ENCODE measurements at places on chromosomes 3 and 15.

DNA sequence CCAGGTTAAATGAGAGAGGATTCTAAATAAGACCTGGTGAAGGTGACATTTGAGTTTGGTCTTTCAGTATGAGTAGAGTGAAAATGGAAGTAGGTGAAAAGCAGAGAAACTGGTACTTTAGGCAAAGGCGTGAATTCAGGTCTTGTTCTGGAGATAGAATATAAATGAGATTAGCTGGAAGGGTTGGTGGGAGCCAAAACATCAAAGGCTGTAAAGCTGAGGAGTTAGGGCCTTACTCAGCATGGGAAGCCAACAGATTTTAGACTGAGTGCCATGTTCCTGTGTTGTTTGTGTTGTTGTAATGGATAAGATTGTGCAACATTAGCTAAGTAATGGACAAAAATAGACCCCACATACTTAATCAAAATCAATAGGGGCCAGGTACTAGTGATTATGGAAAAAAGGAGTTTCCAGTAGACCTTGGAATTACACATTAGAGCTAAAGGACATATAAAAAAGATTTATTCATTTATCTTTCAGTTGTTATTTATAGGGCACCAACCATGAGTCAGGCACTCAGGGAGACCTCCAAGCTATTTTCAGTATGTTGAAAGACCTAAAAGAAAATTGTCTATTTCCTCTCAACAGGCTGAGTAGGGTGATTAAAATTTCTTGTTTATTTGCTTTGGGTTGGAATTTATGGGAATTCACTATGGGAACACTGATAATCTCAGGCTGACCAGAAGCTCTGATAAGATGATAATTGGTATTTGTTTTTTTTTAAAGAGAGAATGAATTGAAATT, 20.8 kb downstream of the ARL14 start:
- peak; percentile 49 for DNase-seq

DNA sequence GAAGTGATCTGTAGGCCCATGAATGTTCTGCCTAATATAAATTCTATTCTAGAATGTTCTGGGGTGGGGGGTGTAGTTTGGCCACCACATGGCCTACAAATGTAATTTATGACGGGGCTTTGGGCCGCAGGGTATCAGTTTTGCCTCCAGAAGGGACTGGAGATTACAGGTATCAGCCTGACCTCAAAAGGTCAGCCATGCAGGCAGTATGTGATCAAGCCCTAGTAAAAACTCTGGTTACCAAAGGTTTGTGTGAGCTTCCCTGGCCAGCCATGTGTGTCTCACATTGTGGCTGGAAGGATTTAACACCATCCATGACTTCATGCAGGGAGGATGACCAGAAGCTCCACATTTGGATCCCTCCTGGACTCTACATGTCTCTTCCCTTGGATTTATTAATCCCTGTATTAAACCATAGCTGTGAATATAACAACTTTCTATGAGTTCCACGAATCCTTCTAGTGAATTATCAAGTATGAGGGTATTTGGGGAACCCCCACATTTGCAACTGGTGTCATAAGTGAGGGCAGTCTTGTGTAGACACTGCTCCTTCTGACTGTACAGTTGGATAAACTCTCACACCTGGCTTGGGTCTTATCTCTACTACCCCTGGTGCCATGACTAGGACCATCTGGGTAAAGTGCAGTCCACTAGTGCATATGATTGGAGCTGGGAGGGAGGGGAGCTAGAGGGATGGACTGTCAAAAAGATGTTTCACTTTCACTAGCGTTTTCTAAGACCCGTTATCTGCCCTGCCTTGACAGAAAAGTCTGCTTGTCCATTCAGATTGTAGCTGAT, 50.0 kb upstream of the RFX7 start:
- DNase-seq: no peak

- peak; percentile 56 for DNase-seq
These were observed 3.6 kb upstream of the KBTBD12 start for GRCh38 chr3:127911421-127911931.

DNA sequence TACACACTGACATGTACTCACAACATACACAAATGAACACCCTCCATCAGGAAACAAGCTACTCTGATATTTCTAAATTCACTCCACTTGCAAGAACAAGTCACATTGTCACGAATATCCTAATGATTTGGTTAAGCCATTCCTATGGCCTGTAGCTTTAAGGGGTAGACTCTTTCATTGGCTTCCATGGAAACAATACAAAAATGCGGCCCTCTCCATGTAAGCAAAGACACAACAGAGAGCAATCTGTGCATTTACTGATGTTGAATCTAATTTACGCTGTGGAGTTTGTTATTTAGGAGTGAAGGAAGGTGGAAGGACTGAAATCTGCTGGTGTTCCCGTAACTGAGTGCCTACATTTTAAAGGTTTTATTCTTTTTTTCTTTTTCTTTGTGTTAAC, 114.5 kb downstream of the FMN1 start:
- no peak for DNase-seq

GRCh38 chr3:185997130-185997529, 59.3 kb upstream of the TRA2B start:
- no peak for DNase-seq

- no peak for DNase-seq
These were observed 45.1 kb downstream of the RTP1 start for GRCh38 chr3:187242435-187242834.

DNA sequence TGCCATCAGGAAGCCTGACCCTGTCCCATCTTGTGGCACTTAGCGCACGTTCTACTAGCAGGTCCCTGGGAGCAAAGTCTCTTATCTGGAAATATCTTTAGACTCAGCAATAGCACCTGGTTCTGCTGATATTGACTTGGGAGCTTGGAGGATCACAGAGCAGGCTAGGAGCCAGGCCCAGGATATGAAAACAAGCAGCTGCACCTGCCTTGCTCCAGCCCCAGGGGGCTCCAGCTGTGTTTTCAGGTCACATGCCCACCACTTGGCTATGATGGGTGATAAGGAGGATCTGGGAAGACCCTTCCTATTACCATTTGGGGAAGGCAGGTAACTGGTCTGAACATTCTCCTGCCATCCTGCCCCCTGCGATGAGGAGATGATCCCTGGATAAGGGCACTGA, 87.8 kb downstream of the C3orf70 start:
- DNase-seq: no peak

- no peak for DNase-seq
These were observed 307.1 kb downstream of the VPS13C start for GRCh38 chr15:61753018-61753710.

Measured in foreskin melanocyte (primary cell).